T-helper 1 cell (primary cell): ENCODE measurements at places on chromosomes 12 and 14.

- DNase-seq: no peak
These were observed 2.7 kb downstream of the RSRC2 start for GRCh38 chr12:122523846-122524718.

- no peak for DNase-seq
These were observed 234.1 kb downstream of the NOVA1 start for GRCh38 chr14:26363689-26364088.

- no peak for DNase-seq
These were observed 71.3 kb downstream of the TSPAN11 start for GRCh38 chr12:30997685-30998440.

GRCh38 chr12:53695152-53696145 is 19.6 kb upstream of the ATP5MC2 start:
- DNase-seq: no peak

DNA sequence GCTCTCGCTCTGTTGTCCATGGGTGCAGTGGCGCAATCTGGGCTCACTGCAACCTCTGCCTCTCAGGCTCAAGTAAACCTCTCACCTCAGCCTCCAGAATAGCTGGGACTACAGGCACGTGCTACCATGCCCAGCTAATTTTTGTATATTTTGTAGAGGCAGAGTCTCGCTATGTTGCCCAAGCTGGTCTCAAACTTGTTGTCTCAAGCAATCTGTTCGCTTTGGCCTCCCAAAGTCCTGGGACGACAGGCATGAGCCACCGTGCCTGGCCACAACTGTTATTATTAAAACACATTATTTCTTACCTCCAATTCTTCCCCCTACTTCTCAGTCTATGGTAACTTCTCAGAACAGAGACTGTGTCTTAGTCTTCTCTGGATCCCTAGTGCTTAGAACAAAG is 143.3 kb downstream of the DICER1 start:
- no peak for DNase-seq

DNA sequence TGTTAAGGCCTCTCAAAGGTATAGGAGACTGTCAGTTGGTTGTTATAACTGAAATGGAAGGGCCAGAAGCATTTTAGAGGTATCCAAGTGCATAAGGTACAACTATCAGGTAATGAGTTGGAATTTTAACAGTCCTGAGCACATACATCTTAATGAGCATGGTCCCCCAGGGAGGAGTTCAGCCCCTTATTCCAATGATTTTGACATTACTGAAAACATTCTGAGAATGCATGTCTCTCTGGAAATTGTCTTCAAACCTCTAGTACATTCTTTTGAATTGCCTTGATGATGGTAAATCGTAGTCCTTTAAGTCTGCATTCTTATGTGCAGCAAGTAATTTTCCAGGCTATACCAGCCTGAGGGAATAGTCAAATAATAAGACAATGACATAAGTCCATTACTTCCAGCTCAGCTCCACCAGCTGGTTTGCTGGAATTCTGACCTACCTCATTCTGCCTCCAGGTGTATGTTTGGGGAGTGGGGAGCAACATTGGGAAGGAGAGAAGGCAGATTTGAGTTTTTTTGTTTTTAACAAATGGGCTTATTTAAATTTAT is 239.2 kb downstream of the MSRB3 start:
- no peak for DNase-seq

DNA sequence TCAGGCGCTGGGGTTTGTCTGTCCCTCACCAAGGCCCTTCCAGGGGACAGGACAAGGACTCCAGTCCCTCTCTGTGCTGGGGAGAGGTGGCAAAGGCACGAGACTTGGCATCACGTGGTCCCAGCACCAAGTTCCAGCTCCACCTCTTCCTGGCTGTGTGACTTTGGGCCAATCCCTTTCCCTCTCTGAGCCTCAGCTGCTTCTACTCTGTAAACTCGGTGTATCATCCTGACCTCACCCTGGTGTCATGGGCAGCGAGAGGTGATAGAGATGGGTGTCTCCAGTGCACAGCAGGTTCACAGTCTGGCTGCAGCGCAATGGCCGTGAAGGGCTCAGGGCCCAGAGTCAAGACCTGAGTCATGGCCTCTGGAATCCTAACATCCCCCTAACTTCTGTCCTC is 54.0 kb downstream of the MVK start:
- DNase-seq: no peak
